ENCODE measurements at places on chromosomes 12 and 14.

- no peak for DNase-seq
Observed at GRCh38 chr14:65167072-65167645, 64.8 kb upstream of the MAX start.

DNA sequence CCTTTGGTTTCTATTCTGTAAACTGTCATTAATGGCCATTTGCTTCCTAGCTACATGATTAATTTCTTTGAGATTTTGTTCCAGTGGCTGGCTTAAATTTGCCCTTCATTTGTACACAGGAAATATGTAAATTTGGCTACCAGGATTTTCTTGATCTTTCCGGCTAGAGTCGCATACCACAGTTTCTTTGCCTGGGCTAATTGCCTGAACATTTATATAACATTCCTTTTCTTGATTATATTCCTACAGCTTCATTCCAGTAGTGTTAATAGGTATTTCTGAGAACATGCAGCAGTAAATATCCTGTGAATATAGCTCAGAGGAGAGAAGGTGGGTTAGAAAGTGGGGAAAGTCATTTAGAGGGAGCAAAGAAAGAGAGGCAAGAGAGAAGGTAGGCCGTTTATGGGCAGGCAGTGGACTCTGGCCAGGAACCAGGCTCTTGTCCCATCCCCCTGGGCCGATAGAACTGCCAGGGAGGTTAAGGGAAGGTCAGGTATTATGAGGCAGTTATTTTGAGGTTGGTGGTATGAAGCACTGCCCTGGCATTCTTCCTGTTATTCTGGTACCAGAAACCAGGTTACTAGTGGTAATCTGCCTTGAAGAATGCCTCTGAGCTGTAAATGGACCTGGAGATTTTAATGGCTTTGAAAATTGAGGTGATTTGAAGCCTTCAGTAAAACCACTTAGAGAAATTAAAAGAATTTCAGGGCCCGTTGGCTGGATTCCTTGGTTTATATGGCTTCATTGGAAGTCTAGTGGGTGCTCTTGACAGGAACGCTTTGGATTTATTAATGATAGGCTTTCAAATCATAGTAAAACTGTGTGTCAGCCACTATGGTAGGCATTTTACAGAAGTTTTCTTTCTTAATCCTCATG lies 4.4 kb downstream of the RNF10 start:
- no peak for DNase-seq

- peak; percentile 63 for DNase-seq
Observed at GRCh38 chr14:68911594-68912227, 67.4 kb downstream of the ACTN1 start.

DNA sequence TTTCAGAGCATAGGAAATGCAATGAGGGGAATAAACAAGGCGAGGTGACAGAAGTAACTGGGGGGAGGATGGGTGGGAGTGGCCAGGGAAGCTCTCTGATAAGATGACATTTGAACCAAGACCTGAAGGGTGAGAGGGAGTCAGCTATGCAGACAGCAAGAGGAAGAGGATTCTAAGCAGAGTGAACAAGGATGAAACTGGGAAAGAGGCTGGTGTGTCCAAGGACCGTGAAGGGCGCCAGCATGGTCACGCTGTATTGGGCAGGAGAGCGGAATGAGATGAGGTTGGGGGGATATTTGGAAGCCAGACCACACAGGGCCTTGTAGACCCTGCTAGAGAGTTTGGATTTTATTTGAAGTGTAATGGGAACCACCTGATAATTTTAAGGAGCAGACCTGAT lies 10.5 kb upstream of the PPP1R1A start:
- no peak for DNase-seq

- no peak for DNase-seq
Observed at GRCh38 chr12:120978296-120979219, at the start of gene HNF1A. HNF1A (plus strand) TSS chr12:120978543; CDS start chr12:120978769, 226 bp downstream.

- DNase-seq, result no peak
Observed at GRCh38 chr12:113724794-113725556, 241.2 kb downstream of the RBM19 start.

DNA sequence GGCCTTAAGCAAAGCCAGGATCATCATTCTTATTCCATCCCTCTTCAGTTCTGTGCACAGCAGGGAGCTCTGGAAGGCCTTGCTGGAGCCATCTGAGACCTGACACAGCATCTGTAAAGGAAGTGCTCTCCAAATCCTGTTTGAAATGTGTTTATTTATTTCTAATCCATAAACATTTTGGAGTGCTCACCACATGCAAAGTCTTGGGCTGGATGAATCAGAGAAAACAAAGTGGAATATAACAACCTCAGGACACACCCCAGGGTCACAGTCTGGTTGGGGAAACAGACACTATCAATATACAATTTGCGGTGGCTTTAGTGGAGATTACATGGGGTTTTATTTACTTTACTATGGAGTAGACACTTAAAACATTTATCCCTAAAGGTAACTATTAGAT lies 54.3 kb downstream of the BMP4 start:
- no peak for DNase-seq

DNA sequence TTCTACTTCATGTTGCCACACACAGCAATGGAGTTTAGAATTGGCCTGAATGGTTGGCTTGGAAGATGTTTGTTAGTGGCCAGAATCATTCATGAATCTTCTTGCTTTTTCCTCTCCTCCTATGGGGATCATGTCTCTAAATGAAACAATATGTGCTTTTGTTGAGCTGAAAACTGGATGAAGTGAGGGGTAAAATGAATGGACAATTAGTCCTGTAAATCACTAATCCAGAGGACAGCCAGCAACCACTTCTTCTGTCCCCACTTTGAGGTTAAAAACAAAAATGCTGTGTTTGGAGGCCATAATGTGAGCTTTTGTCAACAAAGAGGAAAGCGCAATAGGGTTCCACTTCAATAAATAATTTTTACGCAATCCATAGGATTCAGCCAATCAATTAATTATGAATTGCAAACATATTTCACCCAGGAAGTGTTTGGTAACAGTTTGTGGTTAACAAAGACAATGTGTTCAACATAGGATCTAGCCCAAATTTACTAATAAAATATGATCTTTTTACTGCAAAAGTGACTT lies 30.3 kb upstream of the AMIGO2 start:
- DNase-seq, result no peak

DNA sequence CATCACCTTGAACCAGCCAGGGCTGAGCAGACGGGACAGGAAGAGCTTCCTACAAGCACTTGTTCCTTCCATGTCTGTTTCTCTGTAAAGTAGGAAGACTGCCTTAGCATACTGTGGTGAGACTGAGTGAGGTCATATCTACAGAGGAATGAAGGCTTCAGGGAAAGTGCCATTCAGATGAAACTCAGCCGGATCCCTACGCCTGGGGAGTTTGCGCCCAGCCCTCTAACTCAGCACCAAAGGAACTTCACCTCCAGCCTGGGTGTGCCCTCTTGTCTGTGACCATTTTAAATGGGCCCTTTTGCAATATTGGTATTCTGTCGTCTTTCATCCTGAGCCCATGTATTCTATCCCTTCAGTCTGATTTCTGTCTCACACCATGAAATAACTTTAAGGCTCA lies 175.6 kb upstream of the FKBP4 start:
- DNase-seq, result no peak

- DNase-seq, result no peak
Observed at GRCh38 chr14:68756000-68756481, 36.8 kb downstream of the ZFP36L1 start.

GRCh38 chr14:31357279-31357678 lies 63.1 kb downstream of the HEATR5A start:
- no peak for DNase-seq

DNA sequence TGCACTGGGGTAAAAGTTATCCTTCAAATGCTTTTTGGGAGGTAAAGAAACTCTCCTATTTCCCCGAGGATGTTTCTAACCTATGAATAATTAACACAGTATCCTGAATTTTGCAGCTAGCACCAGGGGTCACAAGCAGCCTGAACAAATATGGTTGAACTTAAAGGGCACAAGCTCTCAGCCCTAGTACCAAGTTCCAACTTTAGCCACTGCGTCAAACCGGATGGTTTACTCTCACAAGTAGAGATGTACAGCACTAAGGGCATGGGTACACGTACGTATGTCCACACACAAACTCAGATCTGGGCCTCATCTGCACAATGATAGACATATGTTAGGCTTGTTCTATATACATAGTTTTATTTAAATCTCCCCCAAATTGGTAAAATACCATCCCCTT lies 4.7 kb downstream of the CCDC88C start:
- DNase-seq, result no peak

GRCh38 chr14:69481815-69482568 lies 2.5 kb upstream of the PLEKHD1 start:
- no peak for DNase-seq

GRCh38 chr14:89325299-89325883 lies 91.6 kb downstream of the FOXN3 start:
- DNase-seq, result no peak

- no peak for DNase-seq
Observed at GRCh38 chr12:75883241-75883640, 148.3 kb downstream of the PHLDA1 start.
